NCI-H510A treated with DMSO at 0.1 percent for 48 hours (cell line): ENCODE measurements at places on chromosomes 4 and X.

DNA sequence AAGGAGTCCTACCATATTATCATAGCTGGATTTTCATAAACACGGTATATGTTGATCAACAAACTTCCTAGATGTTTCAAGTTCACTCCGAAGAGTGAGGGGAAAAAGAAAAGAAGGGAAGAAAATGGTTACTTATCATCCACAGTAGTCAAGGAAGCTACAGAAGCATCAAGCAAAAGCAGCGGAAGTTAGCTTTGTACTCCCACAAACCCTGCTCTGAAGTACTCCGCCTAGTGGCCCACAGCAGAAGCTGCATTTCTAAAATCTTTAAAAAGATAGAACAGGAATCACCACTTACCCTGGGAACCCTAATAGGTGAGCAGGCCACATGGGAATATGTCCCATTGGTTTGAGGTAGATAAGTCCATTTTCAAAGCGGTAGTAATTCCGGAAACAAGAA lies 28.5 kb upstream of the FRG1 start:
- no peak for DNase-seq

- DNase-seq, result no peak
Measured at GRCh38 chr4:87101543-87102199, 118.7 kb downstream of the KLHL8 start.

- peak; percentile 49 for DNase-seq
Measured at GRCh38 chrX:110318664-110318968, 731 bp upstream of the AMMECR1 start.

GRCh38 chrX:117713411-117713810 lies 403.2 kb downstream of the KLHL13 start:
- DNase-seq, result no peak

DNA sequence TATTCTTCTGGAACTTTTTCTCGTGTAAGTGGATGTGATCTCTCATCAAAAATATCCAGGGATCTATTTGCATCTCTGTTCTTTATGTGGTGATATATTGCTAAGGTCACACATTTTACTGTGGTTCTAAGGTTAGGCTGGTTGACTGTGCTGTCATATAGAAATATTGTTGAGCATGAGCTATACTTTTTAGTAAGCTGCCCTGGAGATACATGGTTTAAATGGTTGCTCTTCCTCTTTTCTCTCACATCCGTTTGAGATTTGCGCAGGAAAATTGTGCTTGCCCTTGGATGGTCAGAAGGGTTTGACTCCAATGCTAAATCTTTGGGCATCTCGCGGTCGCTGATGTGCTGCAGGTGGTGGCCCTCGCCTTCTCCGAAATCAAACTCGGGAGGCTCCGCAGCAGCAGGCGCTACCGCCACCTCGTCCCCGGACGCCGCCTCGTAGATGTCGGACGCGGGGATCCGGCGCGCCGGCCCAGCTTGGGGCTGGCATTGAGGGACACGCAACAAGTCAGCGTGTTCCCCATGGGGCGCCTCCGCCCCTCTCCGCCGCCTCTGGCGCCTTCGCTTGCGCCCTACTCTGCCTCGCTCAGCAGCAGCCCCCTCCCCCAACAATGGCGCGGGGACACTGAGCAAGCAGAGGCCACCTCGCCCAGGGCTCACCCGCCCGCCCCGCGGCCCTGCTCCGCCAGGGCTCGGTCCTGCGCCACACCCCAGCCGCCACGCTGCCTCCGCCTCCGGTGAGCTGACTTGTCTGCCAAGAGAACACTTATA lies 154.5 kb downstream of the MSN start:
- no peak for DNase-seq

DNA sequence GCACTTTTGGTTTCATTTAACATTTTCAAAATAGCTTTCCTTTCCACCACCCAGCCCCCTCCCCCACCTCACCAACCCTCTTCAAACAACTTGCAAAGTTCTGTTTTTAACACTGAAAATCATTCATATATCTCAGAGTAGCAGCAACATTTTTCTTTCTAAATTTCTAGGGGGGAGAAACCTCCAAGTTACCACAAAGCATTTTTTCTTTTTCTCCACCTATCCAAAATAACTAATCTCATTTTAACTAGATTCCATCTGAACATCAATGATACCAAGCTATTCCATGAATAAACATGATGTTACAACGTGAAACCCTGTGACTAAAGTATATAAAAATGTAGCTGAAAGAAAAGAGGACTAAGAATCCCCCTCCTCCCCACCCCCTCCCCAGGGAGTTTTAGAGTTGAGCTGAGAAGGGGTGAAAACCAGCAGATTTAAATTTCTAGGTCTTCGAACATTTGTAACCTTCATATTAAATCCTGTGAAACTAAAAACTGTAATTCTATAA lies 5.2 kb downstream of the LDB2 start:
- no peak for DNase-seq

DNA sequence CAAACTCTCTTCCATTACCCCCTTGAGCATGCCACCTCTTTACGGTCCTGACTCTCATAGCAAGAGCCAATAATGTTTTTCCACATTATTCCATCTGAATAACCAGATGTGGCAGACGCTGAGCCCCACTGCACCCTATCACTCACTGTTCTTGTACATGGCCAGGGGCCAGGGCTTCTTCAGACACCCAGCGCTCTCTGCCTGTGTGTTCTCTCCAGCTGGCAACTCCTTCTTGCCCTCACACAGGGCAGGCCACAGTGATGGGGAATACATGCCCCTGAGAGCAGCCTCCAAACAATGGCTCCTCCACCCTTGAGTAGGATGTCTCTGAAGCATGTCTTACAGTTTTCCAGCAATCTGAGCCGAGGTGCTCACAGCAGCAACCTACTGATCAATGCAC lies 50.8 kb upstream of the STIM2 start:
- no peak for DNase-seq

DNA sequence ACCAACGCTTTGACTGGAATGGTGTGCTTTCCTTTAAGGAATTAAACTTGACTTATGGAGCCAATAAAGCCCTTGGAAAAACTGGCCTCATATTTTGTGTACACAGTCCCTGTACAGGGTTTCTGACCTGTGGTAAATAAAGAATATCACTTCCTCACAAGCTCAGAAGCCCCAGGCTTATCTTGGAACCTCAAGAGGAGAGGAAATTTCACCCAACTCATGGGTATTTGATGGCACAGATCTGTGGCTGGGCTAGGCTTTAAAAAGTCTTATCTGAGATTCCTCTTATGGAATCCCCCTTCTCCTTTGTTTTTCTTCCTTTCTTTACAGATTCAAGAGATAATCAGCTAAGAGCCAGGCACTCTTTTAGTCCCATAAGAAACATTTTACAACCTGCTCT lies 89.3 kb upstream of the USP38 start:
- DNase-seq, result no peak

GRCh38 chr4:101208171-101208570 lies 139.2 kb downstream of the PPP3CA start:
- DNase-seq, result no peak
